ENCODE measurements at places on chromosomes 4 and X.
A peak's percentile ranks its signal among the peaks of the same experiment; 100 is the strongest.

DNA sequence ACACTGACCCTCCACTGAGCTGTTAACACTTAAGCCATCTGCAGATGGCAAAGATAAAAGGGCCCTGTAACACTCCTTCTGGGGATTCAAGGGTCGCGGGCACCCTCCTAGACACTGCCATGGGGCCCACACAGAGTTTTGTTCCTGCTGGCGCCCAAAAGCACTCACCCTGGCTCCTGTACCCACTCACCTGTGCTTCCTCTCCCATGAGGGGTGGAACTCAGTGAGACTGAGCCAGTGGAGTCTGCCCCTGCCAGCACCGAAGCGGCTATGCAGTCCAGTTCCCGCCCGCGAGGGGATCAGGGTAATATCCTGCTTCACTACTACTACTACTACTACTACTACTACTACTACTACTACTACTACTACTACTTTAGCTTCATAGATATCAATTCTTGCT is 312.1 kb upstream of the FTHL17 start:
- no peak for DNase-seq

DNA sequence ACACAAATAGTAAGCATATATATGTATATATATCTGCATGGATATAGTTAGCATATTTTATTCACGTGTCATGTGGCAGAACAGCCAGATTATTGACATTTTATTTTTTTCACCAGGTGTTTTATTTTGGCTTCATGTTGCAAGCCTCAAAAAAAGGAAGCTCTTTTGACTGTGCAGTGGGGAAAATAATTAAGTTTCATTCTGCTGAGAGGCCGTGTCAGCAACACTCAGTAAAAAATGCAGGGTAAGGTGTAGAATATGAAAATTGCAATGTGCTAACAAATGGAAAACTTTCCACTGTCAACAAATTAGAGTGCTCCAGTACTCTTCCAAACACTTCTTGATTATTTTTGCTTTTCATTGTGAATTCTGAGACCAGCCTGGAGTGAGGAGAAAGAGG is 511.5 kb downstream of the GLUD2 start:
- DNase-seq, result no peak

GRCh38 chr4:187940299-187940698 is 55.3 kb upstream of the ZFP42 start:
- peak; percentile 73 for DNase-seq

GRCh38 chrX:150200820-150201287 is 162.3 kb upstream of the MAMLD1 start:
- peak; percentile 95 for DNase-seq

GRCh38 chr4:8391972-8392371 is 48.6 kb downstream of the ACOX3 start:
- DNase-seq, result peak; percentile 85

DNA sequence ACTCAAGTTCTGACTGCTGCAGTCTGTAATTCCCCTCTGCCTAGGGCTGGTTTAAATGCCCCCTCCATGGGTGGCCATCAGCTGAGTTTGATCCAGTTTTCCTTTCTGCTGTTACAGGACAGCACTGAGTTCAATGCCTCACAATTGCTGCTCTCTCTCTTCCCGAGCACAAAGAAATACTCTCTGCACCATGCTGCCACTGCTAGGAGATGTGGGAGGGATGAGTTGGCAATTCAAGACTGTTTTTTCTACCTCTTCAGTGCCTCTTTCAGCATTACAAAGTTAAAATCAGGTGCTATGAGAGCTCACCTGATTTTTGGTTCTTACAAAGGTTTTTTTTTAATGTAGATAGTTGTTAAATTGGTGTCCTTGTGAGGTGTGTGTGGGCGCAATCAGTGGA is 24.3 kb downstream of the CYSLTR1 start:
- DNase-seq, result no peak

DNA sequence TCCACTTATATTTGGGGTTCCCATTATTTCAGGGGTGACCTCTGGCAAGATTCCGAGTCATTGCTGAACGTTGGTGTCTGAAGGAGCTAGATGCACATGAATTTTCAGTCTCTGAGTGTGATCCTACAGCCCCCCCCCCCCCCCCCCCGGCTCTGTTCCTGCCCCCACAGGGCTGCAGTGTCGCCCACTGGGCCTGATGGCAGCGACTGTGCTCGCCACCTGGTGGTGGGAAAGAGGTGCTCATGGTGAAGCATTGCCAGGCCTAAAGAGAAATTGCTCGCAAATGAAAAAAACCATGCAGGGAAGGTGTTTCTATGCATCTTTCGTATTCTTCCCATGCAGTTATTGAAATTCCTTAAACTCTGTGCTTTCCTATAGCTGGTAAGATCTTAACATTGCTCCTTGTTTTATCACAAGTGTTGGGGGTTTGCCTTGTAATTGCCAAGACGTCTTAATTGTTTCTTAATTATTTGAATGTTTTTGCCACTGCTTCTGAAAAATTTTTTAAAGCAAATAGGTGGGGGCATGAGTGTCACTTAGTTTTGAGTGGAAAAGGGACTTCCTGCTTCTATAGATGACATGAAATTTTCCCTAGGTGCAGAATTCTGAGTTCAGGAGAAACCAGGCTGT is 63.2 kb downstream of the CLDN22 start:
- peak; percentile 44 for DNase-seq

- DNase-seq, result no peak
Measured at GRCh38 chrX:23637187-23637586, 30.1 kb upstream of the PRDX4 start.

DNA sequence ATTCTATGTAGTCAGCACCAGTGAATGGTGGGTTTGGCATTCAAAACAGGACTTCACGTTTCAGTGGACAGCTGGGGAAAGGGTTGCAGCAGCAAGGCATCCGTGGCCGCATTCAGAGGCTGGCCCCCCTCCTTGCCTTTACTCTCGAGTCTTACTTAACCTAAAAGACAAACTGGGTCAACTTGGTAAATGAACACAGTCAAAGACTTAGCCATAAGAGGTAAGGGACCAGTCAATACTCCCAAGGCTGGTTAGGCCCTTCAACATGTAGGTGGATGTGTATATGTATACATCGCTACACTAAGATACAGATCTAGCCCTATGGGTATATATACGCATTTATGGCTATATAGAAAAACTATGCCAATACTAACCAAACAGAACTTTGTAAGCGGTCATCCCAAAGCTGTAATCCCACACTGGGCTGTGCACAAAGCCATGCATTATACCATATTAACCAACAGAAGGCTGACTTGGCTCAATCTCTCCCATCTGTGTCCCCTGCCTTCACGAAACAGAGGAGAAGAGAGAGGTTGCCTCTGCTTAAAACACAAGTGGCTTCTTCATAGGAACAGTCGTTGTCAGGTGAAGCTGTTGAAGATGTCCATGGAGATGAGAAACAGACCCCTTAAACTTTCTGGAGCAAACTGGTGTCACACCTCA is 61.9 kb downstream of the TSC22D3 start:
- DNase-seq, result no peak

- no peak for DNase-seq
Measured at GRCh38 chr4:108982402-108983185, 219.7 kb upstream of the ETNPPL start.

DNA sequence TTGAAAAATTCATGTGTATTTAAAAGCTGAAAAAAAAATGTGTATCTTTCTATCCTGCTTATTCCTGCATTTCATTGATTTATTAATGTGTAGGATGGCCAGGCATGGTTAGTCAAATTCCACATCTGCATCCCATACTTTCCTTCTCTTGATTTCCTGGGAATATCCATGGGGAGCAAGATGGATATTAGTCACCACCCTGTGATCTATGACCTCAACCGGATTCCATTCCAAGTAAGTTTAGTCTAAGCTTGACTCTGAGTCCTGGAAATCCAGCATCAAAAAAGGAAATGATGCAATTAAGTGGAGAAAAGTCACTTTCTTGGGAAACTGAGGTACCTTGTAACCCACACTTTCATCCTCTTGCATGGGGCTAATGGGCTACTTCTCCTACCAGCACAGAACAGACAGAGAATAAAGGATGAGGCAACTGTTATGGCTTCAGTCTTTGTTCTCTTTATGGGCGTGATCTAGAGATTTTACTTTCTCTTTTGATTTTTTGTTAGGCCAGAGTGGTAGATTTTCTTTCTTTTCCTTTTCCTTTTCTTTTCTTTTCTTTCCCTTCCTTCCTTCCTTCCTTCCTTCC is 17.1 kb upstream of the BEX4 start:
- DNase-seq, result no peak

- DNase-seq, result no peak
Measured at GRCh38 chr4:17018013-17018412, 119.6 kb upstream of the LDB2 start.

DNA sequence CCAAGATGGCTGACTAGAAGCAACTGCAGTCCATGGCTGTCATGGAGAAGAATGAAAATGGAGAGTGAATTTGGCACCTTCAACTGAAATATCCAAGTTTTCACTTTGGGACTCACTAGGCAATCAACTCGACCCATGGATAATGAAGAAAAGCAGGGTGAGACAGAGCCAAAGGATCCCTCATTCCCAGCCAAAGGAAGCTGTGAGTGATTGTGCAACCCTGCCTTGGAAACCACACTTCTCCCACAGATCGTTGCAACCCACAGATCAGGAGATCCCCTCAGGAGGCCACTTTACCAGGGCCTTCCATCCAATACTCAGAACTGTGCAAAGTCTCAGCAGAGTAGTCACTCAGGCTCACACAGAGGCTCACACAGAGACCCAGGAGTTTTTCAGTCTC is 4.5 kb downstream of the CFAP299 start:
- no peak for DNase-seq

GRCh38 chr4:123353656-123354055 is 42.9 kb upstream of the SPRY1 start:
- no peak for DNase-seq

DNA sequence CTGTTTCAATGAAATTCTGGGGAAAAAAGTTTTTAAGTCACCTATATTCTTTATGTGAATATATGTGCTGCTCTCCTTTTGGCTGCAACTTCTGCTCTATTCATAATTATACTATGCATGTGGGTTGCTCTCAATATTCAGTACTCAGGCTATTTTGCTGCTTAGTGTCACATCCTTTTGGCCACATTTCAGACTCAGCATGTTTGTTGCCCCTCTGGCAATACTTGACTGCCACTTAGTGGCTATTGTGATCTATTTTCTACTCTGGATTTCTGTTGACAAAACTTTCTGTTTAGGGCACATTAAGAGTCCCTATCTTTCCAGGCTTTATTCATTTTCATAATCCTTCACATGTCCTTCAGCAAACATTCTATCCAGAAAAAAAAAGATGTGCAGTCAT is 15.8 kb upstream of the CT45A1 start:
- DNase-seq, result no peak

DNA sequence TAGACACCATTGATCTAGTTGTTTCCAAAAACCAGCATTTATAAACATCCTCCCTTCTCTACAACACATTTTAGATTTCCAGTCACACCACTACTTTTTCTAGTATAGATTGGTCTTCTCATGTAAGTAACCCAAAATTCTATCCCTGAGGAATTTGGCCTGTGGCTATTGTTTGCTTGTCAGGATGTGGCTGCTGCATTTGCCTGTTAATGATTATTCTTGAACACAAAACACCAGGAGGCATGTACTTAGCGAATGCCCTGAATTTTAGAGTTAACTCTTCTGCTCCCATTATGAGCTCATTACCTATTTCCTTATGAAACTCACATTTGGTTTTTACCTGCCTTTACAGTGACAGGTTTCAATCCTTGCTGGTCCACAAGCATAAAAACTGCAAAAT is 102.0 kb upstream of the FSTL5 start:
- DNase-seq, result no peak

DNA sequence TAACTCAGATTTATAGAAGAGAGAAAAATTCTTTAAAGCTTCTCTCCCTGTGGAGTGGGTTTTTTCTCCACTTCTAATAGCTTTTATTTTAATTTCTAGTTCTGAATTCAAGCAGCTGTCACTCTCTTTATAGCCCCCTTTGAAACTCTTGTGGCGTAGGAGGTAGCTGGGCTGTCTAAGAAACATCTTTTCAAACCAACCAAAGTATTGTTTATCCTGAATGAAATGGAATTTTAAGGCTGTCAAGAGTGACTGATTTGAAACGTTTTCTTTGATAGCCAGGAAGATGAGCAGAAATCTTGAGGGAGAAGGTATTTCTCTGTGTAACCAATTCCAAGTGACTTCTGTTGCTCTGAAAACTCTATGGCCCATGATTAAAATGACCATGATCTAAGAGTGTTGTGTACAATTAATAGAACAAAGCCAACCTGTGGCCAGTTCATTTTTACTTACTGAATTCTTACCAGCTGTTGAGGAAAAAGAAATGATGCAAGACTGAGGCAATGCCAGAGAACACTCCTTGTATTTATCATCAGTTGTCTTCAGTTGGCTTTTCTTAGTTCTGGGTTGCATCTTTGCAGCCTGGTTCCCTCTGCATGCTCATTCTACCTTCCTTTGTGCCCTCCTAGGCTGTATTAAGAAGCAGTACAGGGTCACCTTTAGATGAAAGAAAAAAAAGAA is 298.4 kb downstream of the ARHGAP10 start:
- DNase-seq, result no peak

GRCh38 chr4:55183926-55184599 is 58.7 kb upstream of the KDR start:
- DNase-seq, result peak; percentile 98

DNA sequence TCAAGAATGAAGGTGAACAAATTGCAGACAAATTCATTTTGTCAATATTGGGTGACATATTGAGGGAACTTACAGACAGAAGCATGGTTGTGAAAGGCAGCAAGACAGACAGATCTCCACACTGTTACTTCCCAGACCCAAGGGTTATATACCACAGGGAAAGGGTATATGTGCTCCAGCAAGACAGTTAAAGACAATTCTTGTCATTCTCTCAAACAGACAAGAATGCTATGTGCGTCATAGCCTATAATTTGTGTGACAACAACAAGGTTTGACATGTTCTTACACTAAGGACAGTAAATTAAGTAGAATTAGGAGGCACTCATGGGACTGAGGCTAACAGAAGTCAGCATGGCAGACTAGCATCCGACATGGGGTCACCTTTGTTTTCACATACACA is 214.3 kb downstream of the INPP4B start:
- no peak for DNase-seq

DNA sequence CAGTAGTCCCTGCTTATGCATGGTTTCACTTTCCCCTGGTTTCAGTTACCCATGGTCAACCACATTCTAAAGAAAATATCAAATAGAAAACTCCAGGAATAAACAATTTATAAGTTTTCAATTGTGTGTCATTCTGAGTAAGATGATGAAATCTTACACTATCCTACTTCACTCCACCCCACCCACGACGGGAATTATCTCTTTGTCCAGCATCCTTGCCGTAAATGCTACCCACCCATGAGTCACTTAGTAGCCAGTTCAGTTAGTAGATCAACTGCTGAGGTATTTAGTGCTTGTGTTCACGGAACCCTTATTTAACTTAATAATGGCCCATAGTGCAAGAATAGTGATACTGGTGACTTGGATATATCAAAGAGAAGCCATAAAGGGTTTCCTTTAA is 91.4 kb downstream of the KLHL13 start:
- no peak for DNase-seq

- DNase-seq, result no peak
Measured at GRCh38 chrX:119013164-119013563, 38.7 kb downstream of the LONRF3 start.

GRCh38 chrX:45972636-45973035 is 572.6 kb downstream of the ZNF674 start:
- DNase-seq, result no peak

Data from brain microvascular endothelial cell (primary cell).